Common myeloid progenitor, CD34-positive (primary cell): ENCODE measurements at places on chromosomes 5 and 9.

DNA sequence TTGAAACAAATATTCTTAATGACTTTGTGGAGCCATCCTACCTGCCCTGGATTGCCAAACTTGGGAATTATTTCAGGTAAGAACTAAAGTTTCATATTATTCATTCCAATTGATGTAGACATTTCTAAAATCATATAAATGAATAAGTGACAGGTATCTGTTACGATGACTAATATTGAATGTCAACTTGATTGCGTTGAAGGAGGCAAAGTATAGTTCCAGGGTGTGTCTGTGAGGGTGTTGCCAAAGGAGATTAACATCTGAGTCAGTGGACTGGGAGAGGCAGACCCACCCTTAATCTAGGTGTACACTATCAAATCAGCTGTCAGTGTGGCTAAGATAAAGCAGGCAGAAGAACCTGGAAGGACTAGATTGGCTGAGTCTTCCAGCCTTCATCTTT is 1688.4 kb upstream of the CDH9 start:
- DNase-seq = no peak

GRCh38 chr9:21434202-21435014 is 5.8 kb upstream of the IFNA1 start:
- peak; percentile 84 for DNase-seq

DNA sequence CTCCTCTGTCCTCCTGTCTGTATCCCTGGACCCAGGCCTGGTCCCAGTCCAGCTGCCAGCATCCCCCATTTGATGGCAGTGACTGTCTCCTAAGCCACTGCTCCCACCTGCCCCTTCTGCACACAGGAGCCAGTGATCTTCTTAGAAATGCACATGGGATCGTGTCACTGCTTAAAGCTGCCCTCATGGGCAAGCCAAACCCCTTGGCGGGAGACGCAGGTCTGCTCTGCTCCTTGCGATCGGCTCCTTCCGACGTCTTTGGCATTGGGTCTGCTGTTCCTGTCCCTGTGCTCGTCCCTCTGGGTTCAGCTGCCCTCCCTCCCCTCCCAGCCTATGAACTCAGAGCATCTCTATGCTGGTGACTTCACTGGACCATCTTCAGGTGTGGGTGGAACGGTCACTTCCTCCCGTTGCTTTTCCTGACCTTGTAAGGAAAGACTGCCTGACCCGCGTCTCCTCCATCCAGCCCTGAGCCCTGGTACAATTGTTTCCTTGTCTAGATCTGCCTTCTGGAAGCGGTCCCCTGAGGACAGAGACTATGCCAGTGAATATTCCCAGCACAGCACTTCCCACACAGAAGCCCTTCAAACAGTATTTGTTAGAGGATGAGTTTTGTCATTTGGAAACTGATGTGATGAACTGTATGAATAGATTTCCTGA is 116.5 kb downstream of the ZNF354C start:
- DNase-seq = no peak

DNA sequence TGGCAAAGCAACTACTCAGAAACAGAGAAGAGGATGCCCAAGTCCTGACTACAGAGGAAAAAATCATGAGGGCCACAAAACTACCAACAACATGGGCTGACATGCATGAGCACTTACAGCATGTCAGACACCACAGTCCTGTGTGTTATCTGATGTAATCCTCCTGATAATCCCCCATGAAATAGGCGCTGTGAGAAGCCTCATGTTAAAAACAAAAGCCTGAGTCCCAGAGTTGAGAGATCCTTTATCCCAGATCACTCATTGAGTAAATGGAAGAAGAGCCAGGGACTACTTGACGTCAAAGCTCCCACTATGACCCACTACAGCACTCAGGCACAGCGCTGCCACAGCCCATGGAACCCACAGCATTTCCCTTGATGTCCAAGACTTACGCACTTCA is 7.2 kb upstream of the SPOCK1 start:
- DNase-seq = no peak

GRCh38 chr5:135324897-135325650 is 74.0 kb downstream of the MACROH2A1 start:
- DNase-seq = no peak

- DNase-seq = peak; percentile 95
These were observed 56.9 kb upstream of the ALDH1A1 start for GRCh38 chr9:73009649-73010288.

GRCh38 chr5:1975406-1975715 is 92.6 kb upstream of the IRX4 start:
- DNase-seq = no peak

DNA sequence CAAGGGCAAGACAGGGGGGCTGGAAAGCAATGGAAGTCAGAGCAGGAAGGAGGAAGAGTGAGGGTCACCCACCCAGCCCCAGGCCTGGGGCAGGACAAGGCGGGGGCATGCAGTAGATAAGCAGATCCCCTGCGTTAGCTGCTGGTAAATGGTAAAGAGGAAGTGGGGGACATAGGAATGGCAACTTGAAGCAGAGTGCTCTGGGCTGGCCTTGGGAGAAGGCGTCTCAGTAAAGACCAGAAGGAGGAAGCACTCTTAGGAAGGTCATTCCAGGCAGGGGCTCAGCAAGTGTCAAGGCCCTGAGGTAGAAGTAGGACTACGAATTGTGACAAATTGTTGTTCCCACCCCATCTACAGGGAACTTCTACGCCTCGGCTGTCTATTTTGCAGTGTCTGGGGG is 15.1 kb downstream of the TCOF1 start:
- no peak for DNase-seq

- peak; percentile 77 for DNase-seq
These were observed 33.3 kb downstream of the KCTD16 start for GRCh38 chr5:144203750-144204596.

GRCh38 chr5:115738830-115739229 is 77.6 kb downstream of the CDO1 start:
- no peak for DNase-seq

- no peak for DNase-seq
These were observed 1.2 kb downstream of the MAPK9 start for GRCh38 chr5:180290568-180291233.

- no peak for DNase-seq
These were observed 36.0 kb downstream of the LYRM7 start for GRCh38 chr5:131206772-131207171.

DNA sequence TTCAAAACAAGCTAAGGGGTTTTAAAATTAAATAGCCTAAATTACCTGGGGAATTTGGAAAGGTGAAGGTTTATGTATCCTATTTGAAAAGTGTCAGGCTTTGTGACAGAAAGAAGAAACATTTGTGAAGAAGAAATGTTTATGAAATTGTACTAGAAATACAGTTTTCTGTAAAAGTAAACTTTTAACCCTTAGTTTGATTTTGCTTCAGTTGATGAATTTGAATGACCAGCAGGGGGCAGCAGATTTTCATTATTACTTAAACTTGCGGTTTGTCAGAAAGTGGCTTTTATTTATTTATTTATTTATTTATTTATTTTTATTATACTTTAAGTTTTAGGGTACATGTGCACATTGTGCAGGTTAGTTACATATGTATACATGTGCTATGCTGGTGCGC is 58.1 kb downstream of the NNT start:
- DNase-seq = peak; percentile 61

DNA sequence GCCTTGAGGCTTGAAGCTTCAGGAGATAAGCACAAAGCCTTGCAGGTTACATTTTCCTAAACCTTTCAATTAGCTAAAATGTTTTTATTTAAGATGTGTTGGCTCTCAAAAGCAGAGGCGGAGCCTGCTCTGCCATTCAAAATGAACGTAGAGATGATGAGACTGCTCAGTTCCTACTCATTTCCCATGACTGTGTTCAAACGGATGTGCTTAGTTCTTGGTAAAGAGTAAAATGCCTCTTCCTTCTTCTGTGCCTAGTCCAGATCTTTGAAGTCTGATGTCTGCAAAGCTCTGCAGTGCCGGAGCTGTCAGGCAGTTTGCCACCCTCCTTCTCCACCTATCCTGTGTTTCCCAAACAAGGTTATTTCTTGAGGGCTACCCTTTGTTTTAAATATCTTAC is 46.3 kb upstream of the ADAMTSL1 start:
- no peak for DNase-seq

DNA sequence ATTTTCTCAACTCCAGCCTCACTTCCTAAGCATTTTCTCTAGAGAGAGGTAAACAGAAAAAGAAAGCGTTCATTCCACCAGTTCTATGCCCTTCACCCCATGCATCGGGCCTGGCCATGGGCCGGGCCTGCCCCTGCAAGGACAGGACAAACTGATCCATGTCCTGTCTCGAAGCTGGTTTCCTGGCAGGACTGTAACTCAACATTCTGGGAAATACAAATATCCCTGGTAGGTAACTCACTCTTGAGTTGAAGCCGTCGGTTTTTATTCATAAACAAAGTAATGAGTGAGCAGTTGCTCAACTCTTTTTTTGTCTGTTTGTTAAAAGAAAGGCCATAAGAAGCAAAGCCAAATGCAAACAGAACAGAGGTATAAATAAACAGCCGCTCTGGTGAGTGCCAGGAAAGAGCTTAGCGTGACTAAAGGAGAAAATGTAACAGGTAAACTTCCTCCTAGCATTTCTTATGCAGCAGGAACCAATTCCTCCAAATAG is 64.4 kb upstream of the DNAH5 start:
- DNase-seq = no peak

DNA sequence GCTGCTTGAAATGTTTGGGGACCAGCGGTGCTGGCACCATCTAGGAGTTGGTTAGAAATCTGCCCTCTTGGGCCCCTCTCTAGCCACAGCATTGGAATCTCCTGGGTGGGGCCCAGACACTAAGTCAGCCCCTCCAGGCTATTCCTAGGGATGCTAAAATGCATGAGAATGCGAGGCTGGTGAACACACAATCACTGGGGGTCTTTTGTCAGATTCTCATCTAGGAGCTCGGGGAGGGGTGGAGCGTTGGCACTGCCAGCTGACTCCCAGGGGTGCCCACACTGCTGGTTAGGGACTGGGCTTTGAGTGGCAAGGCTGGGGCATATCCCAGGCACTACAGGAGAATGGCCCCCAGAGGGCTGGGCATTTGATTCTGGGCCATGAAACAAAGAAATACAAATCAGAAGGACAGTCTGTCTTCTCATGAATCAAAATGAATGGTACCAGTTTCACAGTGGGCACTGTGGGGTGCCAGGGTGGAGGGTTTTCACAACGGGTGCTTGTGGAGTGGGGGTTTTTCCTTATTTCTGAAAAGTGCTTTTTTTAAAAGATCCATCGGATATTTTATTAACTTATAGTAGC is 127.8 kb upstream of the RAPGEF1 start:
- DNase-seq = no peak

GRCh38 chr9:70030156-70030555 is 13.5 kb upstream of the MAMDC2 start:
- no peak for DNase-seq

- DNase-seq = no peak
These were observed 475.5 kb upstream of the ACO1 start for GRCh38 chr9:31908891-31909480.

- DNase-seq = no peak
These were observed 8.3 kb upstream of the CMBL start for GRCh38 chr5:10315824-10316509.

DNA sequence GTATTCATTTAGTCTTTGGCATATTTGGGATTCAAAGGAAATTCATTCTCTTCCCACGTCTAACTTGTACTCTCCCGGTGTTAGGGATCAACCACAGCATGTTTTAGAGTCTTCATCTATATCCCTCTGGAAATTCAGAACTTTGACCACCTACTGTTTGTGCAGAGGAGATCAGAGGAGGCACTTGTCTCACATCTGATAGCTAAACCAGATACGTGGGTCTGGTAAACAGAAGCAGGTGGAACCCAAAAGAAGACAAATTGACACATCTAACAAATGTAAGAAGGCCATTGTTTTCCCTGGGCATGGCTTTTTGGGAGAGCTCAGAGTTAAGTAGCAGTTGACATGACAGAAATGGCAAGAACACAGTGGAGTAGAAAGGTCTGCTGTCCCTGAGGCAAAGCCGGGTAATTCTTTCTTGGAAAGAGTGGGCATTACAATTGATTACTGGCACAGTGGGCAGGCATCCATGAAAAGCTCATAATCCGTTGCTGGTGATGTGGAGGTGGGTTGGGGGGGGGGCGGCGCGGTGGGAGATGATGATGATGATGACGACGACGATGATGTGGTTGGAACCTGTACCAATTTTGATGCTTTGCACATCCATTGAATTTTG is 27.5 kb downstream of the PIP5K1B start:
- no peak for DNase-seq

DNA sequence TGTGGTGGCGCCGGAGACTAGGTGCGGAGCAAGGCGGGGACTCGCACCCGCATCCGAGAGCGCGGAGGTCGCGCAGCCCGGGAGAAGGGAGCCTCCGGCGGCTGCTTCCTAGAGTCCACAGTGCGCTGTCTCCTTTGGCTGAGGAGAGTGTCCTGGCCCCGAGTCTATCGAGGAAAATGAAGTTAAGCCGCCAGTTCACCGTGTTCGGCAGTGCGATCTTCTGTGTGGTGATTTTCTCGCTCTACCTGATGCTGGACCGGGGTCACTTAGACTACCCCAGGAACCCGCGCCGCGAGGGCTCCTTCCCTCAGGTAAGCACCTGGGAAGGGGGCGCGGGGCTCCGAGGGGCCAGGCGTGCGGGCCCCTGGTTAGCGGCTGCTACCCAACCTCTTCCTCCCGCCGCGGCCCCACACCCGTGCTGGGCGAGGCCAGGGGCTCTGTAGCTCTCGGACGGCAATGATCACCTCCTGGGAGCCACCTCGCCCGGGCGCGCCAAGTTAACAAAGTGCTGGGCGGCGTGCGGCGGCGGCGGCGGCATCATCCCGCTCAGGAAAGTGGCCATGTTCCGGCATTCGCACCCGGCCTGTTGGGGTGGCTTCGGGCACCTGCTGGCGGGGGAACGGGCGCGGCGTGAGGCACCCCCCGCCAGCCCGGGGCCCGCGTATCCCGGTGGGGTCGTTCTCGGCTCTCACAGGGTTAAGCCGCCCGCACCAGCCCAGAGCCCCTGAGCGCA is 681 bp downstream of the MAN2A1 start:
- DNase-seq = no peak

DNA sequence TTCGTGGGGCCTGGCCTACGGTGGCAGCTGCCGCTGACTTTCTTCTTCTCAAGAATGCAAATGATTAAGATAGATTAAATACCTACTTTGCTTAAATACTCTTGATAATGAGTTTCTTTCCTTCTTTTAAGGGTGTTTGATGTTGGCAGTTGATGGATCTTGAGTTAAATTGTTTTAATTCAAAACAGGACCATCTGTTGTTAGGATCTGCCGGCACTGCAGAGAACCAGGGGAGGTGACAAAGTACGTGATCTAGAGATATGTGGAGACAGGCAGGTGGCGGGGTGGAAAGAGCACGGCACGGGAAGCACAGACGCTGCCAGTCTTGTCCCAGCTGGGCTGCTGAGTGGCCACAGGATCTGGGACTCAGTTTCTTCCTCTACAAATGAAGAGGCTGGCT is 37.9 kb downstream of the MED27 start:
- no peak for DNase-seq

GRCh38 chr9:130319944-130320712 is 54.6 kb downstream of the HMCN2 start:
- DNase-seq = no peak

- DNase-seq = no peak
These were observed 42.8 kb downstream of the ANGPTL2 start for GRCh38 chr9:127079446-127080140.

DNA sequence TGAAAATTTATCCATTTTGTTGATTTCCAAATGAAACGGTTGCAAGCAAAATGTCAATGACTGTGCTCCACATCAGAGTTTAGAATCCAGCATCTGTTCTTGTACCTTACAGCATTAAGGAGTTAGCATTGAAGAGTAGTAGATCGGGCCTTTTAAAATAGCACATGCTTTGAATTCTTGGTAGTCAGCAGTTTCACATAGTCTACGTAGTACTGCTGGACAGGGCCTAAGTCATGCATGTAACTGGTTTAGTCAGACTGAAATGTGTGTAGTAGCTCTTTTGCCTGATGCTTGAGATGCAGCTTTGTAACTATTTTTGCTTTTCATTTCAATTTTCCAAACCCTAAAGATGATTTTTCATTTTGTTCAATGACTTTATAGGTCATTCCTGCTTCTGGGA is 19.8 kb downstream of the LECT2 start:
- no peak for DNase-seq
